T-helper 22 cell (primary cell): ENCODE measurements at places on chromosomes 2 and 18.

DNA sequence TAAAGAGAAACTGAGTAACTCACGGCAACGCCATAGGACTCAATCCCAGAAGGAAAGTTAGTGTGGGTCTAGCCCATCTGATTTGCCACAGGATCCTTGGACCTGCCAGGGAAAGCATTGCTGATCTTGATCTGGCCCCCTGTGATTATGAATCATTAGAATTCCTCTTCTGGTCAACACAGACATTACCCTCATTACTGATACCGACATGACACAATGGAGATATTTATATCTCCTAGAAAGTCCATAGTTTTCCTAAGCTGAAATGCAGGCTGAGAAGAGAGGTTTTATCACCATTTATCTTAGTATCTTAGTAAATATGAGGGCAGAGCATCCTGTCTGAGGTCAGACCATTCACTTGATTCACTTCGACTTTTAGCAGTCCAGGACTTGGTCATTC lies 75.5 kb upstream of the CCDC68 start:
- DNase-seq: no peak

- DNase-seq: no peak
Observed at GRCh38 chr2:194591192-194591591, 1065.8 kb upstream of the SLC39A10 start.

GRCh38 chr2:37893327-37893726 lies 31.8 kb upstream of the RMDN2 start:
- no peak for DNase-seq

- DNase-seq: no peak
Observed at GRCh38 chr2:75431763-75432162, 129.0 kb downstream of the EVA1A start.

- no peak for DNase-seq
Observed at GRCh38 chr2:200199576-200200263, 106.8 kb upstream of the SPATS2L start.
